Right lobe of liver (tissue), 6 donors: ENCODE measurements at places on chromosomes 6 and 20. TPM values are rescaled to one million over a fixed set of nuclear protein-coding genes. Genes with fewer than 3 reads are reported as not detected.

- no peak for DNase-seq
Measured at GRCh38 chr20:22557403-22558276, 26.7 kb downstream of the FOXA2 start.

GRCh38 chr6:87075168-87075567 is 19.7 kb downstream of the CGA start:
- no peak for DNase-seq

- DNase-seq = no peak
Measured at GRCh38 chr20:36784900-36785299, 11.3 kb upstream of the DSN1 start.

GRCh38 chr6:122647765-122648164 is 37.6 kb downstream of the PKIB start:
- DNase-seq = no peak

DNA sequence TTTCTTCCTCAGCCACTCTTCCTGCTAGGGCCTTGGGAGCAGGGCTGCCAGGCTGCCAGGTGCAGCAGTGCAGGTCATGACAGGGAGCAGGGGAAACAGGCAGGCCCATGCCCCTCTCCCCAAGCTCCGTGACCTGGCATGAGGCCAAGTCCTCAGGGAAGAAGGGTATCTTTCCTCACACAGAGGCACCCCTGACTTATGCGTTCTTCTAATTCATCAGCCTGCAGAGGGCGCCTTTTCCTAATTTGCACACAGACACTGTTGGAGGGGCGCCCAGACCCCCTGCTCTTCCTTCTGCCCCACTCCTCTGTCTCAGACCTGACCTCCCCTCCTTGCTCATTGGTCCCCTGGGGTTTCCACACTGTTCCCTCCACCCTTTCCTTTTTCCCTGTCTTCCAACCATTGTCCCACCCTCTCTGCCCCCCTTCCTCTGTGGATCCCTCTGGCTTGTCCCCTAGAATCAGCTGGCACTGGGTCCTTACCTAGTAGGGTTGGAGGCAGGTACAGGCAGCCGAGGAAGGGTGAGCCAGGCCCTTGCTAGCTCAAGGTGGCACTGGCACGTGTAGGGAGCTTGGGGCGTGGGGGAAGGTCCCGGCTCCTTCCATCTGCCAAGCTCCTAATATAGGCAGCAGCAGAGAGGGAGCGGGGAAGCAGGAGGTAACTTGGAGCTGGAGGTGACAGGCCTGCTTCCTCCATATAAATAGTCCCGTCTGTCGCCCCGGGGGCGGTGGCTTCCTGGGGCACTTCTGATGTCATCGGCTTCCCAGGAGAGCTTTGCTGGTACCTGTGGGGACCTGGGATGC is 154.9 kb upstream of the MLN start:
- DNase-seq = no peak

DNA sequence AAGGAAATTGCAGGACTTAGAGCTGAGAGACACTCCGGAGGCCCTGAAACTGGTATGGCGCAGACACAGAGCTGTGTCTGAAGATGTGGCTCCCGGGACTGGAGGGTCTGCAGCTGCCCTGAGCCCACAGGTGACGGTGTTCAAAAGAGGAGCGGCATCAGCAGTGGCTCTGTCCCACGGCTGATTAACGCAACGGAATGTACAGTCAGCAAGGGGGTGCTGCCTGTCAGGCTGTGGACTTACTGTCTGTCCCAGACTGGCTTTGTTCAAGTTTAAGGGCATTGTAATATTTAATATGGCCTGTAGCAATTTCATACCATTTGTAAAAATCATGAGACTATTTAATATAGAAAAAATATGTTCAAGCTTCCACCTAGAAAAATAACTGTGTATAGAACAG is 228.0 kb upstream of the TAB2 start:
- no peak for DNase-seq

GRCh38 chr6:154234019-154234772 is 122.4 kb downstream of the IPCEF1 start:
- DNase-seq = no peak

DNA sequence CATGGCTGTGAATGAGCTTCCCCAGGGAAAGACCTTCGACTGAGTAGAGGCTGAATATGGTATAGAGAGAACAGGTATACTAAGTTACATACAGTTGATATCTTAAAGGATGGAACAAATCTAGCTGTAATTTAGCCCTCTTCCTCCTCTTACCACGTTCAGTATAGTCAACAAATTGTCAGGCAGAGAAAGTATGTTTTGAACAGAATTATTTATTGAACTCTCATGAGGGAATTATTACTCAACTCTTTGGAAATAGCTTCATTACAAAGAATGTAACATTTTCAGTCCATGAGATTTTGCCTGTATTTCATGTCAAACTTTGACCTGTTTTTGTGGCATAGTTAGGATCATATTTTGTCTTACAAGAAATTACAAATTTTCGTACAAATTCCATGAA is 63.0 kb downstream of the SH3BGRL2 start:
- no peak for DNase-seq

DNA sequence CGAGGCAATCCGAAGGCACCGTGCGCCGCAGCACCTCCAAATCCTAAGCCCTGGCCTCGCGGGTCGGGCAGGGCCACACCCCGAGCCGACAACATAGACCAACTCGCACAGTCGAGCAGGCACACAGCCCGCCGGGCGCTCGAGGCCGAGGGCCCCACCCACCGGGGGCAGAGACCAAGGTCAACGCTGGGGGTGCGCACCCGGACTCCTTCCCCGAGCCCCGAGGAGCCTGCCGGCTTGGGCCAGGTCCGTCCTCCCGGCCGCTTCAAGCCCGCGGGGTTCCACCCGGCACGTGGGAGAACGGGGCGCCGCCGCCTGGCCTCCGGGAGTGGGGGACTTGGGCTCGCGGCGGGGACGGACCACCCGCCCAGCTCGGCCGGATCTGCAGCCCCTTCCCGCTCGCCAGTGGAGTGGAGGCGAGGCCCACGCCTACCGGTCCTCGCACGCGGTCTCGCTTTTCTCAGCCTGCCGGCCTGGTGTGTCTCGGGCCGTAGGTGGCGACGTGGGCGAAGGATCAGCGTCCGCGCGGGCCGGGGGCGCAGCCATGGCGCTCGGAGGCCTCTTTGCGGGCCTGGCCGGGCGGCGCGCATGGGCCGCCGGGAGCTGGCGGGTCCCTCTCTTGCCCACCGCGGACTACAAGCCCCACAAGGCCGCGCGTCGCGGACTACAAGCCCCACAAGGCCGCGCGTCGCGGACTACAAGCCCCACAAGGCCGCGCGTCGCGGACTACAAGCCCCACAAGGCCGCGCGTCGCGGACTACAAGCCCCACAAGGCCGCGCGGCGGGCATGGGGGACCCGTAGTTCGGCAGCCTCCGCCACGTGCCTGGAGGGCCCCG is at the start of gene UCKL1:
Gene UCKL1, minus strand, starts transcription at position 590 of the 837 bp plus-strand sequence. Its CDS starts 44 bp downstream, at position 546.
- peak; percentile 95 for DNase-seq

CRISP3 gene
- total RNA-seq = 2.3 TPM

MCCD1 gene
- total RNA-seq = not detected

SLC24A3 gene
- total RNA-seq = 0.49 TPM

FILIP1 gene
- 0.95 TPM for total RNA-seq

HCK gene
- 5.9 TPM for total RNA-seq

PDYN gene
- not detected for total RNA-seq

RIPPLY2 gene
- not detected for total RNA-seq
